ENCODE measurements at places on chromosomes 7 and 10.

DNA sequence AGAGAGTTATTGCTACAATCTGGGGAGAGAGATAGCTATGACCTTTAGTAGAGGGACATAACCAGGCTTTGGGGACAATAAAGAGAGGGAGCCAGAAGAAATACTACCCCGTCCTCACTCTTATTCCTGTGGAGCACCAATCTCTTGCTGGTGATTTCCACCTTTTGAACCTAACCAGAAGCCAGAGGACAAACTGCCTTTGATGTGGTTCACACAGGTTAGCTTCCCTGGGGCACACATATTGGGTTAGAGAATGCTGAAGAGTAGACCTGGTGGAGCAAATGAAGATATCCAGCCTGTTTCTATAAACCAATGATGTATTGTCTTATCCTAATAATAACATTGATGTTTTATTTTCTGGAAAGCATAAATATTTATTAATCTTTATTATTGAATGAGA, 399.3 kb downstream of the HTR7 start:
- no peak for DNase-seq

- DNase-seq, result no peak
Measured at GRCh38 chr7:26664274-26664673, 200.1 kb downstream of the SKAP2 start.

GRCh38 chr7:112207765-112208164, 1.3 kb downstream of the ZNF277 start:
- DNase-seq, result no peak

GRCh38 chr7:134396031-134396430, 62.9 kb downstream of the AKR1B1 start:
- no peak for DNase-seq

DNA sequence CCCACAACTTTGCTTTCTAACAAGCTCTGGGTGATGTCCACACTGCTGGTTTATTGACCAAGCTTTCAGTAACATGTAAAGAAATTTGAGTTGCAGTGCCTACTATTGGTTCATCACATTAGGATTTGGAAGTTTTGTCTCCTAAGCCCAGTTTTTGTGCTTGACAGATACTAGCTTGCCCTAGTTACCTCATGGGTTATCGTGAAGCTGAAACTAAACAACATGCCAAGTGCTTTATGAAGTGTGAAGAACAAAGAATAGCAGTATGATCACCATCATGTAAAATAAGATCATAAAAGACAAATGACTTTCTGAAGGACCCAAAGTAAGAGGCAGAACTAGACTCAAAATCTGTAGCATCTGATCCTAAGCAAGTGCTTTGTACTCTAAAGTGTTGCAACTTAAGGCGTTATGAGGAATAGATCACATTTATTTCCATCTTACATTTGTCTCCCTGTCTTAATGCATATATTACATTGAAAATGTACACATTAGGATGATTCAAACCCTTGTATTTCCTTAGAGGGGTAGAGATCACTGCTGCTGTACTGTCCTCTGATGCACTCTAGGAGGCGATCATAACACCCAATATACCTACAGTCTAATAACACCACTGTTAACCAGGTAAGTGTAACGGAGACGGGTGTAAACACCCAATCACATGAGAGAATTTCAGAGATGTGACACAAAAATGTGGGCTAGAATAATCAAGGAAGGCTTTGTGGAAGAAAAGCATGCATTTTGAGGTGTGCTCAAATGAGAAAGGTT, 71.3 kb downstream of the NRCAM start:
- DNase-seq, result no peak

DNA sequence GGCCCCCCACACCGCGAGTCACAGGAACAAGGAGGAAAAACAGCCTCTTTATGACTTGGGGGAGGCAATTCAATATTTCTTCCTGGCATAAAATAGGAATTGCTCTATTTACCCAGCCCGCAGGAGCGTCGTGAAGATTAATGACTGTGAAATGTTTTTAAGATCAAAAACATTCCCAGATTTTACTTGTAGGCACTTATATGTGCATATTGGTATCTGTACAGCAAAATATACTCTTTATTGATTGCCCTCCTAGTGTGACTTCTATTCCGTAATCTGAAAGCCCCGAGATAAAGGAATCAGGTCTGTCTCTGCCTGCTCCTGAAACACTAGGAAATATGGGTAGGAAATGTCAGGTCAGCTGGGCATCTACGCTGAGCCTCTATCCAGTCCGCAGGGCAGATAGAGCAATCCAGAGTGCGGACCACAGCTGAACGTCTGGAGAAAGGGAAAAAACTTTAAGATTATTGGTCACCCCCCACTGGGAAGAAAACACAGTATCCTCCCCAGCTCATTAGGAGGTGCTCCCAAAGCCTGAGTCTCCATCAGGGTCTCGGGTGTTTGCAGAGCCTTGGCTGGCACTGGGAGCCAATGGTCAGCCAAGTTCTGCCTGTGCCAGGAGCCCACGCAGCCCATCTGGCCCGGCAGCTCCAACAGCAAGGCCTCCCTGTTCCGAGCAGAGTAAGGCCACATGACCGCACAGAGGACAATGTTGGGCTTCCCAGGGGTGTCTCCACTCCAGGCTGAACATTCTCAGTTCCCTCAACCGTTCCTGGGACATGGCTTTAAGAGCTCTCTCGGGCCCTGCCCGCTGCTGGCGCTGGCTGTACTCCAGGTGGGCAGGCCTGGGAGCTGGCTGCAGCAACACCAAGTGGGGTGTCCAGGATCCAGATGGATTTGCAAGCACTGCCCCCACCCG, 7.7 kb downstream of the CTBP2 start:
- DNase-seq, result no peak

DNA sequence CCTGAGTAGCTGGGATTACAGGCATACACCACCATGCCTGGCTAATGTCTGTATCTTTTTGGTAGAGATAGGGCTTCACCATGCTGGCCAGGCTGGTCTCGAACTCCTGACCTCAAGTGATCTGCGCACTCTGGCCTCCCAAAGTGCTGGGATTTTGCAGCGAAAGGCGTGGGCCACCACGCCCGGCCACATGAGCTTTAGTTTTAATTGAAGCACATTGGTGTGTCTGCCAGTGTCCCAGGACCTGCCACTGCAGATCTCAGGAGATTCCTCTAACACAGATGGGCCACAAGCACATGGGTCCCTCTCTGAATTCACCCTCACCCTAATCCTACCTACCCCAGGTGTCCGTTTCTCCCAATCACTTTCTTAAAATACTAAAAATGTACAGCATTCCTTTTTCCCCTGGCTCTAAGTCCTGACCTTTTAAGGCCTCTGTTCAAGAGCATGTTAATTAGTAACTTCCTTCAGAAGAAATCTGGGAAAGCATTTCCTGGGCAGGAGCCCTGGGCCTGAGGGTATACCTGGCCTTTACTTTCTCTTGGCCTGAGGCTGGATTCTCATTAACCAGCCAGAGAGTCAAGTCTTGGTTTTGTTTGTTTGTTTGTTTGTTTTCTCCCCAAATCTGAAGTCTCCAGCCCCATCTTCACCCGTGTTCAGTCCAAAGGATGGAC, 82.6 kb downstream of the PRPF18 start:
- no peak for DNase-seq

DNA sequence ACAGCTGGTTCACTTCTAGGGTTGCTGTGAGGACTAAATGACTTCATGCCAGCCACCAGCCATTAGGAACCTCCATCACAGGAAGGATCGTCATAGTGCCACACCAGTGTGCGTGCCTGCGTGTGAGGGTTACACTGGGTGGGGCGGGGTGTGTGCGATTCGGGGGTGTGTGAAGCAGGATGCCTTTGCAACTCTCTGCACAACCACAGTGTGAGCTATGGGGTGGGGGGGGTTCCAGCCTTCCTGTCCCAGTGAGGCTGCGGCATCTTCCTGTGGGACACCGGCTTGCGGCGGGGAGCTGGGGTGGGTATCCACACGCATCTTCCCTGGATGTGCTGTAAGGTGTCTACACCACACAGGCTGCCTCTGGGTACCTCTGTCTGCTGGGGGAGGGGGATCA, 6.9 kb upstream of the ELFN1 start:
- DNase-seq, result no peak

GRCh38 chr10:76939933-76940468, 697.6 kb downstream of the KCNMA1 start:
- no peak for DNase-seq

DNA sequence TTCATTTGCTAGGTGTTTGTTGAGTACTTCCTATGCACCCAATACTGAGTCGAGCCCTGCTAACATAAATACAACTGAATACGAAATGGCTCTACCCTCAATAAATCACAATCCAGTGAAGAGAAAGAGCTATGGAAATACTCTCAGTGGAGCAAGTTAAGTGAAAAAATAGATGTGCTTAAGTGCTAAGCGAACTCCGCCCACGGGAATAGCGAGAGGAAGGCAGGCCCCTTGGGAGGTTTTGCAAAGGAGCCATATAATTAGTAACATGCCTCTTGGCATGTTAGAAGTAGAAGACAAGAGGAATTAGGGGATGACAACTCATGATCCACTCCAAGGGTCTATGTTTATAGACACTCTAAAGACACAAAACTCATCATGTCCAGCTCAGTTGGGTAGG, 42.8 kb upstream of the TSPAN33 start:
- no peak for DNase-seq

DNA sequence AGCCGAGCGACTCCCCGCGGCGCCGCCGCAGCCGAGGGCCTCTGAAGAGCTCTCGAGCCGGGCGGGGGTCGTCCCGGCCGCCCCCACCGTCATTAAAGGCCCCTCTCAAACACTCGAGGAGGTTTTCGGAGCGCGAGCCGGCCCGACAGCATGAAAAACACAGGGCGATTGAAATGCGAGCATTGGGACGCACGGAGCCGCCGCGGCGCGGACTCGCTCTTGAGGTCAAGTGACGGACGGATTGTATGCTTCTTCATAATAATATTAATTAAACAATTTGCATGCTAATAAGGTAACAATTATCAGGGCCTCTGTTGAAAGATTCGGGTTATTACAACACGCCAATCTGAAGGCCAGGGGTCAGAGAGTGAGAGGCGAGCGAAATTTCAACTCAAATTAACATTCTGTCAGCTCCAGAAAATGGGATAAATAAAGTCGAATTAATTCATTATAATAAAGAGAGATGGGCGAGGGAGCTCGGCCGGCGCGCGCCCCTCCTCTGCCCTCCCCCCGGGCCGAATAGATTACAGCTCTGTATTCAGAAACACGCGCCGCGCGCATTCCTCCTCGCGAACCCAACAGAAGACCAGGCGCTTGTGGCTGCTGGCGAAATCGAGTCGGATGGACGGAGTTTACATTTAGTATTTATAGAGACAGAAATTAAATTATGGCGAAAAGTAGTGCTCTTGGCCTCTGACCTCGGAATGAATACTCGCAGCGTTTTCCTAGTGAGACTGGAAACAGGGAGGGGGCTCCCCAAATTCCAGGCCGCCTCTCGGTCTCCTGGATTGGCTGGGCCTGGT, 2.1 kb upstream of the UNCX start:
- no peak for DNase-seq

- DNase-seq, result no peak
Measured at GRCh38 chr10:35874311-35875015, 232.4 kb upstream of the FZD8 start.

DNA sequence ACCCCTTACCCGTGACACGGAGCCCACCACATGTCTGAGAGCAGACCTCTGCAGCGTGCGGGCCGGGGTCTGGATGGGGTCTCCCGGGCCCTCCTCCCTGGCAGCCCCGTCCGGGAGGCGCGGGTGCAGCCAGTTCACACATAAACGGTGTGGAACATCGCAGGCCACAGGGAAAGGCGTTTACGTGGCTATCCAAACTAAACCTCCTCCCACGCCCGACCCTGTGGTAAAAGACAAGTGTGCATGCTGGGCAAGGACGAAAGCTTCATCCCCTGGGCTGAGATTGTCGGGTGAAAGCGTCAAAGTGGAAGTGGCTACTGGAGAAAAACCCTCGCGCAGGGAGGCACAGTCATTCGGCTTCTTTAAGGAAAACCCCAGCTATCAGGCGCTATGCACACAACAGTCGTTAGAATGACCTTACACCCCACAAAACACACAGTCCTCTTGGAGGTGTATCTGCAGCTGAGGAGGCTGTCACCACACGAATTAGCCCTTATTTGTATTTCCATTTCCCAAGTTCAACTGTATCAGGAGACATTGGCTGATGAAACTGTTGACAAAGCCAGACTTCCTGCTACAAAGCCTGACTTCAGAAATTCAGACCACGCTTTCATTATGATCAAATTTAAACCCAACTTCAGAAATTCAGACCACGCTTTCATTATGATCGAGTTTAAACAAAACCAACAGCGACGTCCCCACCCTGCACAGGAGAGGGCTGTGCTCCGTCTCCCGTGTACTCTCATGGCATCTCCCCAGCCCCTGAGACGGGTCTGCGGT, 15.3 kb downstream of the GPER1 start:
- no peak for DNase-seq

DNA sequence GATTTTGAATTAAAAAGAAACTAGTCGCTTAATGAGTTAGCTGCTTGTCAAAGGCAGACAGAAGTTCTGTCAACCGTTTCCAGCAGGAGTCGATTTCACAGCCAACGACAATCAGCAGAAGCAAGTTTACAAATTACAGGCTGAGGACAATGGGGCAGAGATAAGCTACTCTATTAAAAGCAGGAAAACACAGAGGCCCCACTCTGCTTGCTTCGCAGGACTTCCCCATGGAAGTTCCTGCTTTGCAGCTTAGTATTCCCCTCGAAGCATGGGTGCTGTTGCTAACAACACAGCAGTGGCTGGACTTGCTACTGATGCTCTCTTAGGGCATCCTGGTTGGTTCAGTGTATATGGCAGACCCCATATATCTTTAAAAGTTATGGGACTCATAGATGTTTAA, 50.8 kb upstream of the KLF6 start:
- DNase-seq, result no peak

- no peak for DNase-seq
Measured at GRCh38 chr7:67947646-67948045, 951.0 kb downstream of the TYW1 start.

DNA sequence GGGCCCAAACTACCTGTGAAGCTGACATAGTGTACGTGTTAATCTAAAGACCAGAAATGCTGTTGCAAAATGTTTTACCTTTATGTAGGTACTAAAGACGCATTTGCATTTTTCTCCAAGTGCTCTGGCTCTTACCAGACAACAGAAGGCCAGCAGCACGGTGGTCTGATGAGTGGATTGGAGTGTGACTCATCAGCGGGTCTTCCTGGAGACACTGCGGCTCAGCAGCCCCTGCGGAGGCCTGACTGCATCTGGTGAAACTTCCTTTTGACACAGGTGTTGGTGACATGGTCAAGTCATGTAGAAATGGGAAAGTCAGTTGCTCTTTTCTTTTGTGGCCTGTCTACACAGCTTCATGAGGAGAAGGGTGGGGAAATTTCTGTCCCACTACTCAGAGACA, 723.6 kb downstream of the INHBA start:
- DNase-seq, result no peak
